ENCODE measurements at places on chromosomes 12 and 14. TPM values are rescaled to one million over a fixed set of nuclear protein-coding genes. Genes with fewer than 3 reads are reported as not detected.

AMN gene
- total RNA-seq = 0.16 TPM

KCNH3 gene
- 0.66 TPM for total RNA-seq

HCAR3 gene
- total RNA-seq = 4.8 TPM

DICER1 gene
- 126 TPM for total RNA-seq

GRCh38 chr12:116213014-116213413 is 64.5 kb downstream of the MED13L start:
- no peak for DNase-seq

GRCh38 chr14:69586404-69586803 is 11.7 kb upstream of the CCDC177 start:
- DNase-seq = no peak

- DNase-seq = no peak
These were observed 837.6 kb downstream of the VRK1 start for GRCh38 chr14:97634751-97635150.

GRCh38 chr12:67525617-67525884 is 123.0 kb upstream of the DYRK2 start:
- DNase-seq = no peak

DNA sequence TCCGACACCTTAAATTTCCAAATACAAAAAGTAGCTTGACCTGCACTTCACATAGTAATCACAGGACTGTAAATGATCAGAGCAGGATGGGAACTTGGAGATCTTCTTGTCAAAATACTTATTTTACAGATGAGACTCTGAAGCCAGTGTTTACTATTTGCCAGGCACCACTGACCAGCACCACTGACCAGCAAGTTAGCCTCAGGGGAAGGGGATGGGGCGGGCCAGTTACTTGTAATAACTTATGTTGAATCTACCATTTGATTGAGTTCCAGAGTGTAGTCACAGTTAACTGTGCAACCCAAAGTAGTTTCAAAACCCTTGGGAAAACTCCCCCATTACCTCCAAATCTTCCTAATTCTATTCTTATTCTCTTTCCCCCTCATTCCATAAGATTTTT is 278.4 kb downstream of the PCNX1 start:
- DNase-seq = no peak

- no peak for DNase-seq
These were observed 4.2 kb downstream of the CALM1 start for GRCh38 chr14:90400904-90401561.

DNA sequence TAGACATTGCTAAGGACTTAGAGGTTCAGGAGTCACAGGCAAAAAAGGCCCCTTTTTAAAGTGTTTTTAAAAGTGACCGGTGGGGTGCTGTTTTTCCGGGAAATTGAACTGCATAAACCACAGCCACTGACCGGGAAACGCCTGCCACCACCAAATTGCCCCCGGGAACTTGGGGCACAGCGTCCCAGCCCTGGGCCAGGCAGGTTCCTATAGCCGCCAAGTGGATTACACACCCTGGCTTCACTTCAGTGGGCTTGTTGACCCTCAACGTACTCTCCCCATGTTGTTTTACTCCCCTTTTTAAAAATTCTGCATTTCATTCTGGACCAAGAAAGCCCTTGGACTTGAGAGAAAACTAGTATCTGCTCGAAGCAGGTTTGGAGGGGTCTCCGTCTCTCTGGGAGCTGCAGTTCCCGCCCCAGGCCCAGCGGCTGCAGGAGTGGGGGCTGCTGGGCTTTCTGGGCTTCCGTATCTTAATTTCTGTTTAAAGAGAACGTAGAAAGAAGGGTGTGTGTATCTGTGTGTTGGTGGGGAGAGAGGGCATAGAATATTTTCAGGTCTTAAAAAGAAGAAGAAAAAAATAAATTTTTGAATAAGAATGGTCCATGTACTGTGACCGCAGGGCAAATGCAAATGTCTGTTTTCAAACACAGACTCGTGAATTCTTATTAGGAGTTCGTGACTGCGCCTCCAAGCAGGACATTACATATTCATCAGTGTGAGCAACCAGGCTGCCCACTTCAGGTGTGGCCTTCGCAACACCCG is 82.9 kb downstream of the PAPOLA start:
- DNase-seq = no peak

DNA sequence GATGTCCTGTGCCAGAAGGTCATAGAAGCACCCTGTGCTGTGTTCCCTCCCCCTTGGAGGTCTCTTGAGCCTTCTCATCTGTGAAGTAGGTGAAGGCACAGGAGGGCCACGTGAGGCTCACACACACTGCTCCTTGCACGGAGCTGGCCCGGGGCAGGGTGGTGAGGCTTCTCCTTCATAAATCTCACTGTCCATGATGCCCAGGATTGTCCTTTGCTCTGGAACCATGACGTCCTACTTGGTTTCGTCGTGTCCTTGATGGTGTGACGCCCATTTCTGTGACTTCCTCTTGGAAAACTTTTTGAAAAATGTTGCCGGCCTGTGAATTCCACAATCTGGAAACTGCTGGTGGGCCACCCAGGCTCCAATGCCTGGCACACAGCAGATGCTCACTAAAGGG is 34.4 kb downstream of the SH2B3 start:
- no peak for DNase-seq

DNA sequence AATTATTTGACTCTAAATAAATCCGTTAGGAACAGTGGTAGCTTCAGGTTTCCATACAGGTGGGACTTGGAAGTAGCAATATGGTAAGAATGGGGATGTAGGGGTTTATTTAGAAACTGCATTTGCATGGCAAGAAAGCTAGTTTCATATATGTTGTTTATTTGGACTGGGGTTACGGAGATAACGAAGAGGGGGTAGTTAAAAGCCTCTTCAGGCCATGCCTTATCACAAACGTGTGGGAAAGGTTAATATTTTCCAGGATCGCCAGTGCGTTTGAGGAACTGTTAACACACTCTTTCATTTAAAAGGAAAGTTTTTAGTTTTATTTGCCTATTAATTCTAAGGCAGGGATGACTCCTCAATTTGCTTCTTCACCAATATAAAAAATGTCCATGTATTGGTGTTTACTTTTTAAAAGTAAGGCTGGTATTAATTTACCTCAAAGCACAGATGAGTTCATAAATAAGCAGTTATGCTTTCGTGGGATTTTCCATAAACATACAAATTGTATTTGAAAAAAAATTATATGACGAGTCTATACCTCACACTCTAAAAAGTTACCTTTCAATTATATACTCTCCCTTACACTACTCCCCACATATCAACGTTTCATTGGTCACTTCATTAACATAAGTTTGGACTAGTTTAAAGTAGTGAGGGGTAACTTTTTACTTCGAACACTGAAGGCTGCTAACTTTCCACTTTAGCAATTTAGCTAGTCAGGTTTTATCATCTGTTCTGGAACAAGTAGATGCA is 814 bp downstream of the RAB2B start:
- no peak for DNase-seq

DNA sequence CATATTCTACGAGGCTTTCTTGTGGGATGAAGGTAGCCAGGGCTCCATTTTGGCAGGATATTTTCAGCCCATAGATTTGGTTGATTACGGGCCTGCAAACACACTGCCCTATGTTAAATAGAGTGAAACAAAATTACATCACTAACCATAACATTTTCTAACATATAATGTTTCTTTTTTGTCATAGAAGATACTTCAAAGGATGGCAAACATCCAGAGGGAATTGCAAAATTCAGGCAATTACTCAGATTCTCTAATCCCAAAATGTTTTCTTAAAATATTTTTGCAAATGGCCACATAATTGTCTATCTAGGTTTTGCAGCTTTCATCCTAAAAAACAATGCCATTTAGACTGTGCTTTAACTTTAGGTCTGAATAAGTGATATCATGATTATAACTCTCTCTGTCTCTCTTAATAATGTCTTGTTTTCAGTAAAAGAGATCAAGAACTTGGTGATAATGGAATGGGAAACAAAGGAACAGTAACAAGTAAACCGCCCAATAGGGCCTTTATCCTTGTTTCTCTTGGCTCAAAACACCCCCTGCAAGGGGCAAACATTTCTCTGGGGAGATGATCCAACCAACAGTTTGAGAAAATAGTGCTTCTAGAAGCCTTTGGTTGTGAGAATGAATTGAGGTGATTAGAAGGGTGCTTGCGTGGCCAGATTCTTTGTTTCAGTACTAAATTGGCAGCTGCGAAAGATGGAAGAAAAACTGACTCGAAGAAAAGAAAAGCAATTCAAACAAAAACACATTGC is 54.4 kb upstream of the BTG1 start:
- no peak for DNase-seq

DNA sequence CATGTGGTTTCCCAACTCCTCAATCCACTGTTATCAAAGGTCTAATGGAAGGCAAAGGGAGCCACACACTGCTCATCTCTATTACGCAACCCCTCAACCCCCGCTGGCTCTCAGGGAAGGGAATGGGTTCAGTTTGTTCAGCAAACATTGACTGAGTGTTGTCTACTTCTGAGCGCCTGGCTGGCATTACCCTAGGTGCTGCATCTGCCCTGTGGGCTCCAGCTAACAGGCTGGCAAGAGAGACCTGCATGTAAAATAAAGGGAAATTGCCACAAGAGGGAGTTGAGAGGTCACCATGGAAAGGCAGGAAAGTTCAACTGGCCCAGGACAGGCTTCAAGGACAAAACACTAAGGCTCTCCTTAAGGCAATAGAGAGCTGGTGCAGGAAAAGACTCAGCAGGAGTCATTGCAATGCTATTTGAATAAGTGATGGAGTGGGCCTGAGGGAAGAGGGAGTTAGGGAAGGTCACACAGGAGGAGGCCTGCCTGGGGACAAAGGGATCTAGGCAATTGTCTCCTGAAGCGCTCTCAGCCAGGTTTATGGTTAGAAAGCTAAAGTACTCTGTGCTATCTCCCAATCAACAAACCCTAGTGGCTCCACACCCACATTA is 5.5 kb upstream of the ZNF740 start:
- no peak for DNase-seq
